NCI-H2107 (cell line): ENCODE measurements at places on chromosomes 4 and X.

DNA sequence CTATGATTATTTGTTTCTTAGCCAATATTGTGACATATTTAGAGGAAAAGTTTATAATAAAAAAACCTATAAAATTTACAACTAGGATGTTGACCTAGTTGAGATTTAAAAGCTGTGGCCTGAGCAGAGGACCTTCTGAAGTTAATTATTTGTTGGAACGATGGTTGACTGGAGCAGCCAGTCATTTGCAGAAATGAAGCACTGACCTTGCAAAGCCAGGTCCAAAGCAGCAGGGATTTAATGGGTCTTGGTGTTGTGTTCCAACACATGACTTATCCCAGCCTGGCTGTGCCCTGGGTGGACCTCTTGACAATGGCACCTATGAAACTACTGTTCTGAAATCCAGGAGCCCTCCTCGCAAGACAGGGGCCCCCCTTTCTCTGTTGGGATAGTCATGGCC lies 235.2 kb downstream of the FRAS1 start:
- DNase-seq, result no peak

- DNase-seq, result no peak
These were observed 108.9 kb upstream of the ADAMTS3 start for GRCh38 chr4:72677886-72678285.

DNA sequence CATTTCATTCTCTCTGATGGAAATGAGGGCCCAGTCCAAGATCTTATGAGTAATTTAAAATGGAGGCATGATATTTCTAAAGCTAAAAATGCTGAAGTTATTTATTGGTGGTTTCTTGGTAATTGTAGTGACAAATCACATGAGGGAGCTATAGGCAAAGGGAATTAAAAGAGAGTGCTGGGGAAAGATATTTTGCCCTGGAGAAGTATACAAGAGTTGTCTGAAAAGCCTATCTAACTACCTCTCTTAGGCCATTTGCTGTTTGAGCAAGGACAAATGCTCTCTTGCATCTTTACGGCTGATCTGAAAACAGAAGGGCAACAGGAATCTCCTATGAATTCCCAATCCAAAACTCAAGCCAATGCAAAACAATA lies 89.4 kb downstream of the FMR1NB start:
- DNase-seq, result no peak

DNA sequence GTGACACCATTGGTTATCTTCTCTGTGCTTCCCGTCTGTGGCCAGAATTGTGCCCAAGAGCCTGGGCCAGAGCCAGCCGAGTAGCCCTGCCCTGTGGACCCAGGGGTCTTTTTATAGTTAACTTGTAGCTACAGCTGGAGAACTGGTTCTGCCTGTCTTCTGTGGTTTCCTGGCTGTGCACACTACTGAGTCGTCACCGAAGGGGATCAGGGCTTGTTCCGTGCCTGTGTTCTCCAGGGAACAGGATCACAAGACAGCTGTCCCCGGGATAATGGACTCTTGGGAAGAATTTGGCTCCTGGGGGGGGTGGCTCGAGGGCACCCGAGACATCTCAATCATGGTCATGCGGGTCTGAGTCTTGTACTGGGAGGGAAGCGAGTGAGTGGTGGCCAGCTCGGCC lies 22.1 kb upstream of the OPN1LW start:
- DNase-seq, result no peak

- no peak for DNase-seq
These were observed 4.2 kb downstream of the NKX1-1 start for GRCh38 chr4:1402021-1402515.

DNA sequence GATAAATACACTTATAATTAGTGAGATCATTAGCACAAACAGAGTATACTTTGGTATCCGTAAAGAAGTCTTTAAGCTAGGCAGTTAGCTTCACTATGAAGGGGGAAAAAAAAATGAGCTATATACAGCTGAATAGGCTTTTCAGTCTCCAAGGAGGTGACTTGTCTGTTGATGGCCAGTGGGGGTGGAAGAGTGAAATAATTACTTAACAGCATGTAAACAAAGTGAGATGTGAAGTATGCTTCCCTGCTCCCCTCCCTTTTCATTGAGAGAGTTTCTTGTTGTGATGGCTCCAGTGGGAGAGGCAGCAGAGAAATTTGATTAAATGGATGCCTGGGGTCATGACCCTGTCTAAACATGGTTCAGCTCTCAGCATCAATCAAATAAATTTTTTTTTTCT lies 180.9 kb downstream of the DACH2 start:
- no peak for DNase-seq

DNA sequence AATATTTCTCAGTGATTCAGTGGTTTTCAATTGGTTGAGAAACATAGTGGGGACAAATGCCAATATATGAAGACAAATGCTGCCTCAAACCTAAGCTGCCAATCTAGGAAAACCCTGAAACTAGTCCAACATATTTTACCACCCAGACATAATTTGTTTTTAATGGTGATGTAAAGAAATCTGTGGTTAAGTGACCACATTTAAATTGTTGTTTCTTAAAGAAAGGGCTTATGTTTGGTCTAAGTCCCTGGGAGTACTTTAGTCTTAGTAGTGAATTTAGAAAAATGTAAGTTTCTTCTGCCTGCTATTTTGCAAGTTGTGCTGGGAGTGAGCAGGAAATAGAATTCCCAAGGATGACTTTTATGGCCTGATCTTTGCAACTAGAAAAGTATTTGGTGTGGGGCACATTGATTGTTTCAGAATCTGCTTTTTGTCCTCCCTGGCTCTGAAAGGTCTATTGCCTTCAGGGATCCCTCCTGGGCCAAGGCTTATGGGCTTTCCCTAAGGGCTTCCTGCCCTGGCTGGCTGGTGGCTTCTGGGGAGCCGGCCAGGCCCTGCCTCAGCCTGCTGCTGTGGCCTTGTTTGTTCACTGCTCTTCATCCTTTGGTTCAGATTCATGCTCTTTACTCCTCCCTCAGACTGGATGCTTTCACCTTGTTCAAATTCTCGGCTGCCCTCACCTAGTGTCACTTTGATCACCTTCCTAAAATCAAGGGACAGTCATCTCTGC lies 169.8 kb upstream of the JADE1 start:
- DNase-seq, result no peak

DNA sequence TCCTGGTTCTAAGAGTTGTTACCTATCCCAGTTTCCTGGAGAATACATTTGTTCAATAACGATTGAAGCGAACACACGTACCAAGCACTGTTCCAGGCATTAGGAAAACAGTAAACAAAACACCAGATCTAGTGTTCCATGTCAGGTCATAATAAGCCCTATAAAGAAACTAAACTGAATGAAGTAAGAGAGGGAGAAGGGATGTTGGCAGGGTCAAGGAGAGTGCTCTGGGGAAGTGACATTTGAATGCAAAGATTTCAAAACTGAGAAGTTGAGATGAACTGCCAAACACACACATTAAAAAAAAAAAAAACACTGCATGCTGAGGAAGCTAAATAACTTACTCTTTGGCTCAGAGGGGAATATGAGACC lies 14.4 kb upstream of the ENAM start:
- DNase-seq, result no peak
